ENCODE measurements at places on chromosomes 4 and X.

GRCh38 chrX:115616943-115617563 is 56.1 kb downstream of the PLS3 start:
- no peak for ATAC-seq

DNA sequence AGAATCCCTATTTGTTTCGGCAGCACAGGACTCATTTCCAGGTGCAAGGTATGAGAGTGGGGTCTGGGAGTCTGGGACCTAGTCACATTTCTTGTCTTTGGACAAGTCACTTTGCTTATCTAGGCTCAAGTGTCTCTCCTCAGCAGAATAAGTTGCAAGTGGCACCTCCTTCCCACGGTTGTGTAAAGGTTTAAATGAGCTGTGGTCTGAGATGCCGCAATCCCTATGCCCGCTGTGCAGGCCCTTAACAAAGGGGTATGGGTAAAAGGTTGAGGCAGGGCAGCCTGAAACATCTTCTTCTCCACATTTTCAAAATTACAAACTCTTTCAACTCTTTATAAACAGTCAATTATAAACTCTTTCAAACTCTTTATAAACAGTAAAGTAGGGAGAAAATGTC is 93.7 kb downstream of the RTL5 start:
- ATAC-seq: no peak

- no peak for ATAC-seq
Measured at GRCh38 chrX:131841496-131842437, 181.3 kb upstream of the STK26 start.

DNA sequence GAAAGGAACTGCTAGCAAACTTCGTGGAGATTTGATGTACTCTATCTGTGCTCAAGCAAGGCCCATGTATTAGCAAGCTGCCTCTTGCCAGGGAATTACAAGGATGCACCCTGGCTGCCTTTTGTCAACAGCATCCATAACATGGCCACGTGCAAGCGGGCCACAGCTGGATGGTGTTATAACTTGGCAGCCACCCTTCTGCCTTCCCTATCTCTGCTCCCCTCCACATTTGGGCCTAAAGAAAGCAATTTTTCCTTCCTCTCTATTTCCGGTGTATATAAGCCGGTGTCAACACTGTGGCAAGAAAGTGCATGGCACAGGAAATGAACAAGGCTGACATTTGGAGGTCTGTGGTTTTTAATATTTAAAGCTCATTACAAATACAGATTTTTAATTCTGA is 94.8 kb downstream of the CLNK start:
- no peak for ATAC-seq

GRCh38 chrX:115147220-115147619 is 42.0 kb upstream of the RBMXL3 start:
- no peak for ATAC-seq

Data from stimulated activated memory B cell treated with anti-CD40 and anti-IgM and Interleukin-4, amounts not matched to agents 10 μg/mL and 1 μg/mL and 100 μg/mL, for 72 hours (primary cell).